ENCODE measurements at places on chromosomes 1 and 21.

DNA sequence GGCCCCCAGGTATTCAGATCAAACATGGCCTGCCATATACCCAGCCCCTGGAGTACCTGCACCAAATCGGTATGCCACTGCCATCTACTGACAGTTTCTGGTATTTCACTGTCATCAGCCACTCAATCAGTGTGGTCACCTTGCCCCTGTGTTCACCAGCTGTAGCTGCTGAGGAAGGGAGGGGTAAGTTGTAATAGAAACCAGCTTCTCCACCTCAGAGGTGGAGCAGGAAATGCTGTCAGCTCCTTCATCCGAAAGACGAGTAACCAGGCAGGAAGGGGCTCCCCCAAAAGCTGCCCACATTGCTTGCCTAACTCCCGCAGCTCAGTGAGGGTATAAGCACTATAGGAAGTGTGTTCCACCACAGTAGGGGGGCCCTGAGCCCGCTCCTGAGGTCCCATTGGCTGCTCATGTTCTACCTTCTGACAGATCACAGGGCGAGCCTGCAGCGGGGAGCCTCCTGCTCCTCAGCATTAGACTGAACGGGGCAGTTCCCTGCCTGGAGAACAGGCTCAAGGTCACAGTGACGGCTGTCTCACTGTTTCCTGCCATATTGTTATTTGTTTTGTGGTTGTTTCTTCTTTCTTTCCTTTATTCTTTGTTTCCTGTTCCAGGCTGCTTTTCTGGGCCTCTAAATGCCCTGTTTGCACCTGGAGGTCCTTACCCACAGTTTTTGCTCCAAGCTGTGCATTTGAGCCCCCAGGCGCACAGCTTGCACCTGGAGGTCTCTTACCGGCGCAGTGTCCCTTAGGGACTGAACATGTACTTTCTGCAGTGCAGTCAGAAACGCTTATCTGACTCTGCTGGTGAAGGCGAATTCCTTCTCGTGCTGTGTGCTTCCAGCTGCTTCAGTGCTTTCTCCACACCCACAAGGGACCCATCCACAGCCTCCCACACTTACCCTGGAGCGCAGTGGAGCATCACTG lies 1638.3 kb downstream of the MRPL39 start:
- DNase-seq = peak; percentile 45

DNA sequence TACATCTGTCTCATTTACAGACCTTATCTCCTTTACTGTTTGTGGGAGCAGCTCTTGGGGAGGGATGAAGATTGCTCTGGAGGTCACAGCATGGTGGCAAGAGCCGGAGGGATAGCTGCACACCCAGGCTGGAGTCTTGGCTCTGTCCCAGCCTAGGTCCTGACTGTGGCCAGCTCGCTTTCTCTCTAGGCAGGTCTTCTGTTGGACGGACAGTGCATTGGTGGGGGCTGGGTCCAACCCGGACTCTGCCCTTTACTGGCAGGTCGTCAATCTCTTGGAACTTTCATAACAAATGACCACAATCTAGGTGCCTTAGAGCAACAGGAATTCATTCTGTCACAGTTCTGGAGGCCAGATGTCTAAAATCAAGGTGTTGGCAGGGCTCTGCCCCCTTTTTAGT lies 319.8 kb upstream of the C1orf174 start:
- DNase-seq = no peak

- no peak for DNase-seq
Measured at GRCh38 chr1:41671116-41671755, 186.8 kb upstream of the EDN2 start.

DNA sequence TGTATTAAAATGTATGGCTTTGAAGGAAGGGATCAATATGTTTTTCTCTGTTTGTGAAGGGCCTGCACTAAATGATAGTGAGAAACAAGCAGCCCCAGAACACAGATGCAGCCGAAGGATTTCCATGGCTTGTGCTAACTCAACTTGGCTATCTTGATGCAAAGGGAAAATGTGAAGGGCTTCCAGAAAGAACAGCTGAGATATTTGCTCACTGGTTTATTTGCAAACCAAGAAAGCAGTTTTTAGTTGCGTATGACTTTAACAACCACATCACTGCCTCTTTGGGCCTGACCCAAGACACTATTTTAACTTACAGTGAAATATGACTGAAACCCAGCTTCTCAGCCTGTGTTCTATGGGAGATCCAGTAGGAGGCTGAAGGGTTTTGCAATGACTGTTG lies 369.9 kb downstream of the SETD4 start:
- no peak for DNase-seq

DNA sequence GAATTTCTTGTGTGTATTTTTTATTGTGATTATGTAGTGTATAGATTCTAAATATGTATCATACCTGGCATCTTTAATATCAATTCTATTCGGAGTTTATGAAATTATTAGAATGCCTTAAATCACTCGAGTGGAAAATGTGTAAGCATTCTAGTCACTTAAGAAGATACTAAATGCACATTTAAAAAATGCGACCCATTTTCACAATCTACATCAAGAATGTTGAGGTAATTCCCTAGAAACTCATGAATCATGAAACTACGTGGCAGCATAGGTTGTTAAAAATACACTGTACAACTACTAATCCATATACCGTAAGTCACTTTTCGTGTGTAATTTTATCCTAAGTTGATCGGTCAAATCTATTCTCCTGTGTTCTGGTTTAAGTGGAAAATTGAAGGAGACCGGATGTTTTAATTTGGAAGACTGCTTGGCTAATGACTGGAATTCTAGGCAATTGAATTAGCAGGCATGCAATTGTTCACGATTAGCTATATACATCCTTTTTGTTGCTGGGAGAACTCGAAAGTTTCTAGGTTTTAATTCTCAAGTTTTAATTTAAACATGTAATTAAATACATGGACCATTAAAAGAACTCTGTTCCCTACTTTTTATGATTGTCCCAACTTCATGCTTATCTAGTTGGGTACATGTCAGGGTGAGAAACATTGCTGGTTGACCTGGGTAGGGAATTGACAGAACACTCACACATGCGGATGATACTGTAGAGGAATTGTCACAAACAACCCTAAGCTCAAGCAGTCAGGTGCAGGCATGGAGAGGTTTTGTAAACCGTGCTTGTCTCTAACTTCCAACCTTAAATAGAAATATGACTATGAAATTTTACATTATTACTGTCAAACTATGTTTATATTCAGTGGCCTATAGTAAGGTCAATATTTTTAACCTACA lies 6.6 kb downstream of the ZBTB18 start:
- DNase-seq = no peak

DNA sequence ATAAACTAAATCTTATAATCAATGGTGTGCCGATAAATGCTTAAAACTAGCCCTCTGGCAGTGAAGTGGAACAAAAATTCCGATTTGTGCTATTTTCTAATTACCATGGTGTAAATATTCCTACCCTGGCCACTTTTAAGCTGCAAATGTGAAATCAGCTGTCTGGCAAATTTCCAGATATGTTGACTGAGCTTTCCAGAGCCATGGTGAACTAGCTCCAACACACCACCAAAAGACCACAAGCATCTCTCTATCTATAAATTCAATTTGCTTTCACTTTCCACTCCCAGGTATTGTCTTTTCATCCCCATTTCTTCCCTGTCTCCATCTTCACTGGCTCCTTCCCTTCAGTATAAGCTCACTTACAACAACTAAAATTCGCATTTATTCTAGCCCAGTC lies 152.3 kb upstream of the RGS18 start:
- no peak for DNase-seq

DNA sequence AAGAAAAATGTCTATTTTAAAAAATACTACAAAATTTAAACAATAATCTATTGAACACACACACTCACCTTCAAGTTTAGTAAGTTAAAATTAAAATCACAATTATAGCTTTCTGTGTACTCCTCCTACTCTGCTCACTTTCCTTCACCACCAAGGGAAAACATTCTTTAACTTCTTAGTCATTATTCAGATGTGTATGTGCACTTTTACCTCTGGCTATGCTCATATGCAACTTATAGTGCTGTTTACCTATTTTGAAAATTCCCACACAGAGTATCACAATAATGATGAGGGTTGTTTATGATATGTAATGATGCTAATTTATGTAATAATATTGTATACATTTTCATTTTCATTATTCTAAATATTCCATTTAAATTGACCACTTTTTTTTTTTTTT lies 661.4 kb downstream of the MRPL39 start:
- no peak for DNase-seq

DNA sequence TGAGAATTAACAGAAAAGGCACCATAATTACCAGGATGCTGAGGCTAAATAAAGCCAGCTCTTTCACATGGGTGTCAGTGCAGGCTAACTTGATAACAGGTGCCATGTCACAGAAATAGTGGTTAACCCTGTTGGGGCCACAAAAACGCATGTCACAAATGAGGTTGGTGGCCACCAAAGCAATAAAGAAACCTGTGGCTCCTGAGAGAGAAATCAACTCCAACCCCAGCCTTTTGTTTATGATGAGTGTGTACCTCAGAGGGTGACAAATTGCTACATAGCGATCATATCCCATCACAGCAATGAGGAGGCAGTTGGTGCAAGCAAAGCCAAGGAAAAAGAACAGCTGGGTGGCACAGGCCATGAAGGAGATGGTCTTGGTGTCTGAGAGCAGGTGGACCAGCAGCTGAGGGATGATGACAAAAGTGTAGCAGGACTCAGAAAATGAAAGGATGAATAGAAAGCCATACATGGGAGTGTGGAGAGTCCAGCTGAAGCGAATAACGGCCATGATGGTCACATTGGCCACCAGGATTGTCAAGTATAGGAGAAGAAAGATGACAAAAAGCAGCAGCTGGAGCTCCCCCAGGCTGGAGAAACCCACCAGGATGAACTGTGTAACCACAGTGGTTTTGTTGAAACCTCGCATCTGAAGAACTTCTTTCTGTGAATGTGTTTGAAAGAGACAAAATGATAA lies at the start of gene OR10T2:
TSS of gene OR10T2 (minus strand) at position 649 of the 697 bp plus-strand sequence. CDS start at position 649, 0 bp downstream.
- no peak for DNase-seq

DNA sequence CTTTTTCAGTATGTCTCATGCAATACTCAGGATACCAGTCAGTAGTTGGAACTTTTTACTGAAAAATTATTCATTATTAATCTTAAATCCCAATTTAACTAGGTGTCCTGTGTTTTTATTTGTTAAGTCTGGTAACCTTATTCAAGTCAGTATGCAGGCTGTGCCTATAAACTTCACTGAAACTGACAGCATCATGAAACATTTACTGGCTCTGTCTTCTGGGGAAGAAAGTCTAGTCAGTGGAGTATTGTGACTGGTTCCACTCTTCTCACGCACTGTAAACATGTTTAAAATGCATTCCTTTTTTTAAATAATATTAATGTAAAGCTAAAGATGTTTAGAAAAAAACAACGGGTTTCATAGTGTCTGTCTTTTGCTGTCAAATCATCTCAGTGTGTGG lies 739.7 kb downstream of the LTN1 start:
- no peak for DNase-seq

- DNase-seq = no peak
Measured at GRCh38 chr1:168410464-168410863, 129.8 kb downstream of the TBX19 start.

- no peak for DNase-seq
Measured at GRCh38 chr1:10833630-10834557, 37.4 kb upstream of the CASZ1 start.

GRCh38 chr1:226820941-226821718 lies 49.3 kb upstream of the PSEN2 start:
- no peak for DNase-seq

GRCh38 chr1:64543831-64544230 lies 73.9 kb downstream of the CACHD1 start:
- DNase-seq = no peak

DNA sequence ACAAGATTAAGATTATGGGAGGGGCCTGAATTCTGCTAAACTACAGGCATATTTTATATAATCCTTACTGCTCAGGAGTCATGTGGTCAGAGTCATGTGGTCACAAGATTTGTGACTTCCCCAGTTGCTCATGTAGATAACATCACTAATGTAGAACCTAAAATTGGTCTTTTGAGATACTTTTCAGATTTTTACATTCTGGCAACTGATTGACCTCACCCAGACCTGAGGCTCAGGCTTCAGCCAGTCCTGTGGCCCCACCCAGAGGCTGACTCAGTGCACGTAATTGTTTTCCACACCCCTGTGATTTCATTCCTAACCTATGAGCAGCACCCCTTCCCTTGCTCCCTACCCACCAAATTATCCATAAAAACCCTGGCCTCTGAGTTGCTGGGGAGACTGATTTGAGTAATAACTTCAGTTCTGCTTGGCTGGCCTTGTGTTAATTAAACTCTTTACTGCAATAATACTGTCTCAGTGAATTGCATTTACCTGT lies 41.7 kb upstream of the ZNF326 start:
- DNase-seq = no peak

- DNase-seq = no peak
Measured at GRCh38 chr1:38088366-38088765, 41.8 kb upstream of the POU3F1 start.

GRCh38 chr1:88321706-88322105 lies 362.4 kb upstream of the PKN2 start:
- no peak for DNase-seq

DNA sequence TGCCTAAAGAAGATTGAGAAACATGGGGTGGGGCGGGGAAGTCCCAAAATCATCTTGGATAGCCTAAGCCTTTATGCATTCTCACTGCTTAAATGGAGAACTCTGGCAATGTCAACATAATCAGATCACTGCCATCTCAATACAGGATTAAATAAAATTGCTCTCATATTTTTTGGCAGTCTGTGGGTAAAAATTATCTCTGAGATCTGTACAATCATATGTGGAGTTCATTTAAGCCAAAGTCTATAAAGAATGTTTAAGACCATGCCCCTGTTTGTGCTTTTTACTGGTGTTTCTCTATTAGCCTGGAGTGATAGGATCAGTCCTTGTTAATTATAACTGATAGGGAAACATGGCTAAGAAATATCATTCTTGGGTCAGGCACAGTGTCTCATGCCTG lies 136.3 kb downstream of the GPR52 start:
- DNase-seq = no peak

DNA sequence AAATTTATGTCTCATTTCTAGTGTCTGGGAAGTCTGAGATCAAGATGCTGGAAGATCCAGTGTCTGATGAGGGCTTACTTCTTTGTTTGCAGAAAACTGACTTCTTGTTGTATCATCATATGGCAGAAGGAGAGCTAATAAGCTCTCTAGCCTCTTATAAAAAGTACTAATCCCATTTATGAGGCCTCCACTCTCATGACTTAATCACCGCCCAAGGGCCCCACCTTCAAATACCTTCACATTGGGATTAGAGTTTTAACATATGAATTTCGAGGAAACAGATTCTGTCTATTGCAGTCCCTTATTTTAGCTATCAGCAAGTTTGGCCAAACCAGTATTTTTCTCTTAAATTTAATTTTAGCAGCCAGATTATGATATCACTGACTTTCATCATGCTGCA lies 150.2 kb upstream of the TMPRSS15 start:
- DNase-seq = no peak

All from stimulated activated CD4-positive, alpha-beta T cell treated with anti-CD3 and anti-CD28 coated beads, Interleukin-1b, Interleukin-23, amount 100 ng/mL, for 1 hour (primary cell).